ENCODE measurements at places on chromosomes 7 and 10.

DNA sequence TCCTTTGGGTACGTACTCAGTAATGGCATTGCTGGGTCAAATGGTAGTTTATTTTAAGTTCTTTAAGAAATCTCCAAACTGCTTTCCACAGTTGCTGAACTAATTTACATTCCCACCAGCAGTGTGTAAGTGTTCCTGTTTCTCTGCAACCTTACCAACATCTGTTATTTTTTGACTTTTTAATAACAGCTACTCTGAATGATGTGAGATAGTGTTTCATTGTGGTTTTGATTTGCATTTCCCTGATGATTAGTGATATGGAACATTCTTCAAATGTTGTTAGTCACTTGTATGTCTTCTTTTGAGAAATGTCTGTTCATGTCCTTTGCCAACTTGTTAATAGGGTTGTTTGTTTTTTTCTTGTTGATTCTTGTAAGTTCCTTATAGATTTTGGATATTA is 558.9 kb downstream of the SH2D4B start:
- no peak for DNase-seq

DNA sequence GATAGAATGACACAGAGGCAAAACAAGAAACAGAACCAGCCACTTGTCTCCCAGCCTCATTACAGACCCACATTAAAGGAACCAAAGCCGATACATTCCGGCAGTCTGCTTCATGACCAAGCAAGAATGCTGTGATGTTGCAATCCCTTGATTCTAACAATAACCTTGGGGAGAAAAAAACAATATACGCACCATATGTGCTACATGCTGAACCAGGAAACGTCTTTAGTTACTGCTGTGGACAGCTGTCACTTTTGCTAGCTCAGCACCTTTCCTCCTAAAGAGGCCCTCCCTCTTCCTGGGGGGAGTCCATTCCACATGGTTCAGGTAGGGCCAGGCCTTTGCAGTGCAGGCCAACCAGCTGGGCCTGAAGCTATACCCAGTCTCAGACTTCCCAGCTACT is 79.1 kb downstream of the PRTFDC1 start:
- peak; percentile 29 for DNase-seq

DNA sequence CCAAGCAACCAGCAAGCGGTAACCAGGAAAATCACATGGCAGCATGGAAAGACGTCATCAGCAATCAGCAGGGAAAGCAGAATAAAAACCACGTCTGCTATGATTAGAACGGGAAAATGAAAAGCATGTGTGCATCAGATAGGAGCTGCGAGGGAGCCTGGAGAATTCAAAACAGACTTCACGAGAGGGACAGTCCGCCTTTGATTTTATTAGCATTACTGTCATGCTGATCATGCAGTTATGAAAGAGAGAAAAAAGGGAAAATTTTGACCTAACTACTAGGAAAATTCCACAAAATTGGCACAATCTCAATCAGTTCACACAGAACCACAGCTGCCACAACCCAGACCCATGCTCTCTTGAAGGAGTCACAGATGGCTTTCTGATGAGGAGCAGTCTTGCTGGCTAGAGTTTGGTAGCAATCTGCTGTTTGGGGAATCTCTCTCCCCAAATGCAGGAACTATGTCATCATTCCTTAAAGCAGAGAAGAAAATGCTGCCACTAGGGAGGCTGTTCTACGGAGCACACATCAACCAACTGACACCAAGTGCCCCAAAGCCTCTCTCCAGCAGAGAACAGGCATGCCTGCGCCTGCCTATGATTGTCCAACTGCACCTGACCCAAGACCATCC is 295.9 kb downstream of the TNS3 start:
- DNase-seq = no peak

DNA sequence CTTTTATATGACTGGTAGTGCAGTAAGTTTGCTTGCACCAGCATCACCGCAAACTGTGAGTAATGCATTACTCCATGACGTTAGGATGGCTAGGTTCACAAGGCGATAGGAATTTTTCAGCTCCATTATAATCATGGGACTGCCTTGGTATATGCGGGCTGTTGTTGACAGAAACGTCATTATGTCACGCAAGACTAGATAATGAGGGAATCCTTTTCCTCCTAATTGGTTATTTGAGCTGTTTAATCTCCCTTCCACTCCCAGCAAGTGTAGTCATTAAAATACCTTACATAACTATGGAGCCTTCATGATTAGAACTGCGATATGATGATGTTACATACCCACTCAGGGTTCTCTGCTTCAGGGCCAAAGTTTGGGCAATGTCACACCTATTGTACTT is 17.3 kb downstream of the KLLN start:
- DNase-seq = no peak

GRCh38 chr7:156842740-156843140 is 50.2 kb downstream of the LMBR1 start:
- no peak for DNase-seq

- no peak for DNase-seq
Measured at GRCh38 chr7:82445271-82445670, 1.7 kb upstream of the CACNA2D1 start.

DNA sequence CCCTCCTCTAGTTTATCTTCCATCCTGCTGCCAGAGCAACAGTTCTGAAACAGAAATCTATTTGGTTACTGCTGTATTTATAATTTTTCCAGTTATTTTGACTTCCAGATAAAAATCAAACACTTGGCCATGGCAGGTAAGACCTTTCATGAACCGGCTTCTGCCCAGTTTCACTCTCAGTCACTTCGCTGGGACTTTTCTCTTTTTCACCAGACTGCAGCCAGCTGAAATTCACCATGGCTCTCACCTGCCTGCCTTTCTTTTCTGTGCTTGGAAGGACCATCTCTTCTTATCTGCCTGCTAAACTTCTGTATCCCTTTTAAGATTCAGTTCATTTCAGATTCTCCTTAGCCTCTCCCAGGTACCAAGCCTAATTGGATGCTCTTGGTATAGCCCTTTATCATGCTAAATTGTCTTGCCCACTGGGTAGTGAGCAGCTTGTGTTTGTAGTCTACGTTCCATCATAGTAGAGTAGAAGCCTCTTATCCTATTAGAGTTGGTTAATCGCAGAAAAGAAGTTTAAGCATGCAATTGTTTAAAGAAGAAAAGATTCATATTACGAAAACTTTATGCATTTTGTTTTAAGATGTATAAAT is 71.7 kb downstream of the TAF3 start:
- DNase-seq = no peak

GRCh38 chr7:38630720-38631673 is at the start of gene AMPH:
TSS of gene AMPH (minus strand) at chr7:38631373. CDS start at chr7:38631351, 22 bp downstream.
- no peak for DNase-seq

DNA sequence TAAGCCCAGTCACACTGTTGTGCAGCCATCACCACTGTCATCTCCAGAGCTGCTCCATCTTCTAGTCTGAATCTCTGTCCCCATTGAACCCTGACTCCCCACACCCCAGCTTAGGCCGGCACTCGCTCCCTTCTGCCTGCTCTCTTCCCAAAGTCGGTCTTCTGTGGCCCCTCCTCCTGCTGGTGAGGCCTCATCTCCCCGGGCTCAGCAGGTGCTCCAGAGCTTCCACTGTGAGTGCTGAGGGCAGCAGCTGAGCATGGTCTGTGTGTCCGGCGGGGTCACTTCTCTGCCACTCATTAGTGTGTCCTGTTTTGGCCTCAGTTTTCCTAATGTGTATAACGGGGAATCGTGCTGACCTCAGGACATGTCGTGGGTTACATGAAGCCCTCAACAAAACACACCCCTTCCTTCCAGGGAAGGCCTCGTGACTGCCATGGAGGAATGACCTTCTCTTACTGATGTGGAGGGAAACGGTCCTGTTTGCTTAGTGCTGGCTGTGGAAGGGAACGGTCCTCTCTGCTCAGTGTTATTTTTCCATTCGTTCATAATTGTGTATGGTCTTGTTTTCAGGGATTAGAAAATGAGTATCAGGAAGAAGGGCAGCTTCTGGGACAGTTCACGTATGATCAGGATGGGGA is 4.3 kb upstream of the GET4 start:
- no peak for DNase-seq

DNA sequence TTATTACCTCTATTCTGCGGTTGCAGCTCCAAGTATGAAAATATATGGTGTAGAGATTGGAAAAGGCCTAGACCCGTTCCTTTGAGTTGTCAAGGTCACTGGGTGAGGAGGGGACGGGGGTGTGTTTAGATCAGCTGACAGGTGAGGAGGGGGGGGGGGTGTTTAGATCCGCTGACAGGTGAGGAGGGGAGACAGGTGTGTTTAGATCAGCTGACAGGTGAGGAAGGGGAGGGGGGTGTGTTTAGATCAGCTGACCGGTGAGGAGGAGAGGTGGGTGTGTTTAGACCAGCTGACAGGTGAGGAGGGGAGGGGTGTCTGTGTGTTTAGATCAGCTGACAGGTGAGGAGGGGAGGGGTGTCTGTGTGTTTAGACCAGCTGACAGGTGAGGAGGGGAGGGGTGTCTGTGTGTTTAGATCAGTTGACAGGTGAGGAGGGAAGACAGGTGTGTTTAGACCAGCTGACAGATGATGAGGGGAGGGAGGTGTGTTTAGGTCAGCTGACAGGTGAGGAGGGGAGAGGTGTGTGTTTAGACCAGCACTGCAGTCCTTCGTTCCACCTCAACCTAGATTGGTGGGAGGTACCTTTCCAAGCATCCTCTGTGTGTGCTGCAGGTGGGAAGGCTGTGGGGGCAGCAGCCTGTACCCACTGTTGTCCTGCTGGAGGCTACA is 655.0 kb upstream of the ADARB2 start:
- DNase-seq = no peak

- DNase-seq = no peak
Measured at GRCh38 chr7:155450970-155451801, 6.7 kb upstream of the EN2 start.

DNA sequence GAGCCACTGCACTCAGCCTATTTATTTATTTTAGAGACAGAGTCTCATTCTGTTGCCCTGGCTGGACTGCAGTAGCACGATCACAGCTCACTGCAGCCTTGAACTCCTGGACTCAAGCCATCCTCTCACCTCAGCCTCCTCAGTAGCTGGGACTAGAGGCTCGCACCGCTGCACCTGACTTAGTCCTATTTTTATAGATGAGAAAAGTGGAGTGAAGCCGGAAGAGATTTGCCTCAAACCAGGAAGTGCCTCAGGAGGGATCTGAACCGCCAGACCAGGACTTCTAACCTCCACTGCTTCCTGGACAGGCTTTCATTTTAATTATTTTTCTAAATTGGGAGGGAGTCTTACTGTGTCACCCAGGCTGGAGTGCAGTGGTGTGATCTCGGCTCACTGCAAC is 17.5 kb upstream of the CLIP2 start:
- DNase-seq = no peak

DNA sequence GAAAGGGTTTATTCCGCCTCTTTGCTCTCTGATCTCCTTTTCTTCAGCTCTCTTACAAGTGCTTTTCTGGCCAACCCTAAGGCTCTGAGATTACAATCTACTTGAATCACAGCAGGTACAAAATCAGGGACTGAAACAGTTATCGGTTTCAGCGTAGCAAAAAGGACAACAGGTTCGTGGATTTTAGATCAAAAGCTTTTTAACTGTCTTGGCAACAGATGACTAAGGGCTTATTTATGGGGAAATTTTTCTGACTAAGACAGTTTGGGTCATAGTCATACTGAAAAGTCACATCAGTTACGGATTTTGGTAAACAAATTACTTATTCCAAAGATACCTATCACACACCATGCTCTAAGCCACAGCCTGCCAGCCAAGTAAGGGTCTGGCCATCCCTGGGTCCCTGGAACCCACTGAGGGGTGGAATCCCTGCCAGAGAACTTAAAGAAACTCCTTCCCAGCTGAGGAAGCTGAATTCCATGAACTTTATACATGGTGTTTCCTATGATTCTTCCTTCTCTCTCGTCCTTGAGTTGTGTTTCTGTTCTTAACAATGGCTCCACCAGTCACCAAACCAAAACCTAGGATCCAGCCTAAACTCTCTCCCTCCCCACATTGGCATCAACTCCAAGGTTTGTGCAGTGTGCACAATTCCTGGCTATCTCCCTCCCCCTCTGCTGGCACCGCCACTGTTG is 169.3 kb downstream of the FAM107B start:
- DNase-seq = no peak

DNA sequence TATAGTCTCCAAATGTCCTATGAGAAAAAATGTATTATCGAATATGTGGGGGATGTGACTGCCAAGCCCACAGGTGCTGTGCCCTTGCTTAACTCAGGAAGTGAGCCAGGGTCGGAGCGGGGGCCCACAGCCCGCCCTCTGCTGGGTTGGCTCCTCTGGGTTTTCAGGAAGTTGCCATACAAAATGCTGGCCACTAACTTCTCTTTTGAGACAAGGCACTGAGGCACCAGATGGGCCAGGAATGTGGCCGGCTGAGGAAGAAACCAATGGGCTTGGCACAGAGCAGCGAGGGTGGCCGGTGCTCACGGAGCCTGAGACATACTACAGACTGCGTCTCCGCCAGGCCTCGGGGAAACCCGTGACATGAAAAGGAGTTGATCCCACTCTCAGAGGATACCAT is 58.9 kb downstream of the FAM53B start:
- peak; percentile 29 for DNase-seq

- DNase-seq = no peak
Measured at GRCh38 chr7:158368449-158368848, 219.2 kb downstream of the PTPRN2 start.

DNA sequence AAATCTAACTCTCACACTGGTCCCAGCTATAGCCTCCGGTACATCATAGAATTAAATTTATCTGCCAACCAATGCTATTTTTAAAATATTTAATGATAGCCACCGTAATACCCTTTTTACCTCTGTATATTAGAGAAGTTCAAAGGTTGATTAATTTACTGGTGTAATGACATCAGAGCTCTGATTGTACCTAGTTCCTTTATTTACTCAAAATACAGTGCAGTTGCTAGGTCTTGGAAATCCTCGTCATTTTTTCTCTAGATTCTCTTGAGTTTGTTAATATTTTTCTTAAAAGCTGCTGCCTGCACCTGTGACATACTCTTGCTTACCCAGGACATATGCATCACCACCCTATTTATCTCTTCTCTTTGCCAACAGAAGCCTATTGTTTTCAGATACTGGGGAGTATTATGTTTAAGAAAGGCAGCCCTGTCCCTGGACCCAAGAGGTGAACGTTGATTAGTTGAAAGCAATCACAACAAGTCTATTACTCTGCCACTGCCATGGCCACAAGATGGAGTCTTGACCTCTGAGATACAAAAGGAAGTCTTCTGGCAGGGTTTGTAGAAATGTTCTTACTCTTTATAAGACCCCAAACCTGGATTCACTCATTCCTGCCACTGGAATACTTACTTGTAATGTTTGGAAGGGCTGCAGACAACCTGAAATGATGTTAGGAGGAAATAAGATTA is 25.6 kb upstream of the TMEM26 start:
- no peak for DNase-seq

DNA sequence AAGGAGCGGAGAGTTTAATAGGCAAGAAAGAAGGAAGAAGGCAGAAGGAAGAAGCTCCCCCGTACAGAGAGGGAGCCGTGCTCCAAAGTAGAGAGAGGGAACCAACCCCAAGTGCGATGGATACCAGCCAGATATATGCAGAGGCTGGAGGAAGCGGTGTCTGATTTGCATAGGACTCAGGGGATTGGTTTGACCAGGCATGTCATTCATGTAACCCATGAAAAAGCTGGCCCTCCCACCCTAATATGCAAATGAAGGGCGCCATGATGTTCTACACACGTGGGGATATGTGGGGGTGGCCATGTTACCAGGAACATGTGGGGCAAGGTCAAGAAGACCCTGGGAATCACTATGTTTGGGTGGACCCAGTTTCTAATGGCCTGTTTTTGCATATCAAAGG is 40.6 kb upstream of the FAM3C start:
- DNase-seq = no peak
